ENCODE measurements at places on chromosomes 7 and 10. TPM values are rescaled to one million over a fixed set of nuclear protein-coding genes. Genes with fewer than 3 reads are reported as not detected.

DNA sequence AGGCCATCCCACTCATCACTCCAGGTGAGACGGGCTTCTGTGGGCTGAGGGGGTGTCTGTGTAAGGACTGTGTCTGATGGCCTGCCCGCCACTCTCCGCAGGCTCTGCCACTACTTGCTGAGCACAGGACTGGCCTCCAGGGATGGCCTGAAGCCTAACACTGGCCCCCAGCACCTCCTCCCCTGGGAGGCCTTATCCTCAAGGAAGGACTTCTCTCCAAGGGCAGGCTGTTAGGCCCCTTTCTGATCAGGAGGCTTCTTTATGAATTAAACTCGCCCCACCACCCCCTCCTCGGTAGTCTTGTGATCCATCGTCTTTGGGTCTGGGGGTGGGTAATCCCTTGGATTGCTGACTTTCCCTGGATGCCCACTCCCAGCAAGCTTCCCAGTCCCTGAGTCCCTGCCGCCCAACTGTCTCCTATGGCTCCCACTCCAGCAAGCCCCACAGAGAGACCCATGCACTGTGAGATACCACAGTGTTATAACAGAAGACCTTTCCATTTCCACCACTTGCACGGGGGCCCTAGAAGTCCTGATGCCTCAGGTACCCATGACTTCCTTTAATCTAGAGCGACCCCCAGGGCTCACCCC lies 4.7 kb downstream of the FXYD4 start:
- no peak for DNase-seq

GRCh38 chr7:40263752-40264390 lies 129.1 kb downstream of the SUGCT start:
- DNase-seq, result no peak

GRCh38 chr10:117546020-117546580 lies 3.6 kb downstream of the EMX2 start:
- DNase-seq, result no peak

GRCh38 chr7:33196221-33196620 lies 66.9 kb downstream of the BBS9 start:
- DNase-seq, result peak; percentile 75

- no peak for DNase-seq
These were observed 116.7 kb downstream of the PRKCQ start for GRCh38 chr10:6463366-6463765.

GRCh38 chr7:54978364-54979116 lies 40.3 kb upstream of the EGFR start:
- DNase-seq, result no peak

DNA sequence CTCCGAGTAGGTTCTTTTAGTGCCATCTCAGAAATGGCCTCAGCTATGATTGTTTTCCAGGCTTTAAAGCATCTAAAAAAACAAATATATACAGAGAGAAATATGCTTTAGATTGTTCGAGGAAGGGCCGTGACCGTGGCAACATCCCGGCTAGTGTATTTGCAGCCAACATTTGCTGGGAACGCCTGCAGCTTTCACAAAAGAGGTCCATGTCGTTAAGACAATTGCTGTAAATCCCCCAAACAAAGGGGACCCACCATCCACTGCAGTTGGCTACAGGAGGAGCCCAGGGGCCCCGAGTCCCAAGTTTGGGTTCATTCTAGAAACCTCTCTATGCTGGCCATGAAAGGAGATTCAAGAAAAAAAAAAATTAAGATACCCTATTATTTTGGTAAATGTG lies 152.8 kb upstream of the TCF7L2 start:
- no peak for DNase-seq

- DNase-seq, result no peak
These were observed 44.0 kb downstream of the IMMP2L start for GRCh38 chr7:111518264-111518663.

GRCh38 chr7:44979481-44980392 lies 922 bp upstream of the MYO1G start:
- no peak for DNase-seq

DNA sequence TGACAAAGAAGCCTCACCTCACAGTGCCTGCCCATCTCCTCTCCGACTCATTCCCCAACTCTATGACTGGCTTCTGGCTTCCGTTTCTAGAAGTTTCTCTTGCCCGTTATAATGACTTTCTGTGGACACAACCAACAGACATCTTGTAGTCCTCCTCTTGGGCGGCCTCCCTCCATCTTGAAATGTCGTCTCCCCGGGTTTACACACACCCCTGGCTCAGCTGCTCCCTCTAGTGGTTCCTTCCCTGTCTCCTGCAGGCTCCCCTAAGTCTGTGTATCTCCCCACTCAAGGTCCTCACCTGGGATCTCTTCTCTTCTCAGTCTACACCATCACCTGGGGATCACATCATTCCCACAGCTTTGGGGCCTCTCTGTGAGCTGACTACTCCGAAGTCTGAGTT lies 123.4 kb upstream of the NEBL start:
- no peak for DNase-seq

DNA sequence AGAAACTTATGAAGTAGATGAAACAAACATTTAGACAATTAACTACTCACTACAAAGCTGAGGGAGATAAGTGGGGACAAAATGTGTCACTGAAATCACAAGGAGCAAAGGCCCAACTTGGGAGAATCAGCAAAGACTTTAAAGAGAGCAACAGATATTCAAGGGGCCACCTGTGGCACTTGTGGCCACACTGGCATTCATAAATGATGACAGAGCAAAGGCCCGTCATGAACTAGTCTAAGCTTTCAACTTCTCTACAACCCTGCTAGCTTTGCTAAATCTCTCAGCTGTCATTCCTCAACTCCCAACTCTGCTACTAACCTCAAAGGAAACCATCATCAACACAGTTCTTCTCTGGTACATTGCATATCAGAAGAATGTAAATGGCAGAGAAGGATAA lies 178.4 kb downstream of the CPEB3 start:
- no peak for DNase-seq

DNA sequence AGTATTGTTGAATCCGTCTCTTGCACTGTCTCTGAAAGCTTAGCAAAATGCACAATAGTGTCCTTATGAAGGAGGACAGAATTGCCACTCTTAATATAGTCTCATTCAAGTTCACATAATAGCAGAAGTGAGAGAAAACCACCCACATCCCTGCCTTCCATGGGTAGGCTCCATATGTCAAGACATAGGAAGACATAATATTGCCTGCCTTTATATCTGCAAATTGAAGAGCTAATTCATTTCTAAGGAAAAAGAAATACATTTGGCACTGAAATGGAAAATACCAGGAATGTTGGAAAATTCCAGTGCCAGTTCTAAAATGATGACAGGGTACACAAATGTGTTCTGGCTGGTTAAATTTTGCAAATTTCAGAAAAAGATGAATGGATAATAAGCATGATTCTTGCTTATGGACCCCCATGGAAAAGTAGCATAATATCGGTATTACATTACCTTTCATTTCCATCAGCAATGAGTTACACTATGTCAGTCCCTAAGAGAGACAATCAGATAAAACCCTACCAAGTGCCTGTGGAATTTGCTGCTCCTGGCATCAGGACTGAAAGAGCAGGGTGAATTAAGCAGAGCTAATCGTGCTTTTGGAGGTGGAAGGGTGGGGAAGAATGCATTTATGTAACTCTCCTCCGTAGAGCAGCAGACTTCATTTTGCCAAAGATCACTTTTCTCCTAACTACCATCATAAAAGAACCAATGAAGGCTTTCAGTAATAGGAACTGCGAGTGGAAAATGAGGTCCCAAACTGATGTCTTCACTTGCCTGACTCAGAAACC lies 312.6 kb downstream of the FGFR2 start:
- no peak for DNase-seq

GRCh38 chr10:7589748-7590147 lies 77.0 kb downstream of the ITIH5 start:
- no peak for DNase-seq

- DNase-seq, result no peak
These were observed 4.9 kb downstream of the PKD2L1 start for GRCh38 chr10:100325158-100325557.

DNA sequence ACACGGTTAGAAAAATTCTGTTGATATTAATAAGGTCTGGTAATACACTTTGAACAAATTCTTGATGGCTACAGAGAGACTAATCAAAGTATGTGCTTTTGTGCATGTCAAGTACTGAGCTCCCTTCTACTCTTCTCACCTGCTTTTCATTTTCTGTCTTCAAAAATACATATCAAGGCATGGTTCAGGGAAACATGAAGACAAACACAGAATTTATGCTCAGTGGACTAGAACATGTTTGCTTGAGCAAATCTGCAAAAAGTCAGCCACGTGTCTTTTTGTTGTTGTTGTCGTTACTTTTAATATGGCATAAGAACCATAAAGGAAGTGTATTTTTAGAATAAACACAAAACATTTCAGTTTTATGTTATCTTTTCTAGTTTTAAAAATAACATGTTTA lies 21.9 kb downstream of the CDK13 start:
- DNase-seq, result no peak

GRCh38 chr10:36670621-36671402 lies 454.6 kb upstream of the ANKRD30A start:
- DNase-seq, result no peak

DNA sequence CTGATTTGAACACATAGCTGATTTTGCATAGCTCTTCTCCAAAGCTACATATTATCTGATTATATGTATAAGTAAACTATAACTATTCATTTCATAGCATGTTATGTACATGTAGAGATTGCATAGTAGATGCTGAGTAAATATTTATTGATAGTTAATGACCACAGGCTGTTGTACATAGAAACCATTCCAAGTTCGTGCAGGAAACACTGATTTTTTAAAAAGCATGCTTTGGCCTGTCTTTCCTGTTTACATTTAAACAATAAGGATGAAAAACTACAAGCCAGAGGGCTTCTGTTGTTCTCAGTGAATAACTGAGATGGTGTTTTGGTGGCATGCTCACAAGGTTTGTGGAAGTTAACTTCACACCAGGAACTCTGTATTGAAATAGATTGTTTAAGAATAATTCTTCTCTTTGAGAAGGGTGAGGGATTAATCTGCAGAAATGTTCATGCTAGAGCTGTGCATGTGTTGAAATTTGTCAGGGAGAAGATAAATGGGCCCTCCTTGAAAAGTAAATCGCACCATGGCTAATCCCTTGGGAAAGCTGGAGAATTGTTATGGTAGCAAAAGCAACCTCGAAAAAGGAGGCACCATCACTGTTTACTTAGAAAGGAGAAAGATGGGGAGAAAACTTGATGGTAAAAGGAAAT lies 120.2 kb upstream of the SP8 start:
- no peak for DNase-seq

DNA sequence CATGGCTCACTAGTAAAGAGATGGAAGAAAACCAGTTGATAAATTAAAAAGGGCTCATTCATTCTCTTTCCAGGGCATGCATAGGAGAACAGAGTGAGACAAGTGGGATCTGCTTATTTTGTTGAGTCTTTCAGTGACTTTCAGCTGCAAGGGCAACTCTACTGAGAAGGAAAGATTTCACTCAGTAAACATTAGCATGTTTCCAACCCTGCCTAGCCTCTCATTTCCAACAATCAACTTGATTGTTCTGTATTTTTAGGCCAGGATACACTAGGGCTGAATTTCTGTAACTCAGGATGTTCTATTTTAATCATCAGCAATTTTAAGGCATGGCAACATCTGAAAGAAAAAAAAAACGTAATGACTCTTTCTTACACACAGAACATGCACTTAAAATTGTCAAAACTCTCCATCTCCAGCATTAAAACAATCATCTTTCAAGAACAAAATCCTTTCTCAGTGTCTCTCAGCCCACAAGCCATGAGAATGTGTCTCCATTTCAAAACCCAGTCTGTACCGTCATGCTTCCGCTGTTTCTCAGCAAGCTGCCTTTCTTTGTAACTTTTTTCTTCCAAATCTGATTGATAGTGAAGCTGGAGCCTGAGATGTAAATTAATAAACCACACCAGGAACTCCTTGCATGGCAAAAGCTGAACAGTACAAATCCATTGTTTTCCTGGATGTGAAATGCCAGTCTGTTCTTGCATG lies 147.2 kb upstream of the KLF14 start:
- DNase-seq, result no peak

PALS2 gene
- total RNA-seq, result 32.7 TPM

LRRC17 gene
- 63.4 TPM for total RNA-seq

ERV3-1 gene
- 20.2 TPM for total RNA-seq

RPP30 gene
- total RNA-seq, result 24.9 TPM

IDI2 gene
- not detected for total RNA-seq

SPDYE16 gene
- not detected for total RNA-seq

MXI1 gene
- total RNA-seq, result 35.4 TPM

FAM25G gene
- not detected for total RNA-seq

TLX1 gene
- total RNA-seq, result not detected

All from astrocyte (in vitro differentiated cells and primary cell).